AG20443 (cell line): ENCODE measurements at places on chromosomes 5 and 9.
A peak's percentile ranks its signal among the peaks of the same experiment; 100 is the strongest.

DNA sequence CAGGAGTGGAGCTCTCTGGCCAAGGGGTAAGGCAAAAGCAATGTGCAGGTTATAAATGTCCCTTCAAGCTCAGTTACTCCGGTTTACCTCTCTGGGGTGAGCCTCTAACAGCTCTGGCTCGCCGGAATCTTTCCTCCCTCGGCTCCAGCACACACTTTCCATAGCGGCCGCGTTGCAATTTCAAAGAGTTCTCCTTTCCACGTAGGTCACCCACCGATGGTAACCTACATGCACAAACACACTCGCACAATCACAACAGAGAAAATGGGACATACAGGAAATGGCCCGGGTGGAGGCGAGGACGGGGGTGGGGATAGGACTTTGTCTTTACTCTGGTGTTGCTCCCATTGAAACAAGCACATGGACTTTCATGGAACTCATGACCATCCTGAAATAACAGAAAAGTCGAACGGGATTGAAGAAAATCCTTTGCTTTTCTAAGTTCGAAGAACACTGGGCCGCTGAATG lies 1.2 kb downstream of the LHFPL2 start:
- DNase-seq, result peak; percentile 23

GRCh38 chr9:90961375-90961774 lies 159.8 kb downstream of the SYK start:
- peak; percentile 79 for DNase-seq

GRCh38 chr5:159098603-159099436 lies 896 bp downstream of the EBF1 start:
- DNase-seq, result peak; percentile 64

DNA sequence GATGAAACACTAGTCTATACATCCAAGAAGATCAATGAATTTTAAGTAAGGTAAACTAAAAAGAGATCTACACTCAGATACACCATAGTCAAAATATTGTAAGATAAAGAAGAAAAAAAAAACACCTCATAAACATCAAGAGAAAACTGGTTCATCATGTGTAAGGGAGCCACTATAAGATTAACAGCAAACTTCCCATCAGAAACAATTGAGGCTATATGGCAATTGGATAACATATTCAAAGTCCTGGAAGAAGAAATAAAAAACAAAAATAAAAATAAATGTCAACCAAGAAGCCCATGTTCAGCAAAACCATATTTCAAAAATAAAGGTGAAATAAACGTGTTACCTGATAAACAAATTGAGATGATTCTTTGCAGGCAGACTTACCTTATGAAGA lies 3.6 kb downstream of the OR13C8 start:
- no peak for DNase-seq

DNA sequence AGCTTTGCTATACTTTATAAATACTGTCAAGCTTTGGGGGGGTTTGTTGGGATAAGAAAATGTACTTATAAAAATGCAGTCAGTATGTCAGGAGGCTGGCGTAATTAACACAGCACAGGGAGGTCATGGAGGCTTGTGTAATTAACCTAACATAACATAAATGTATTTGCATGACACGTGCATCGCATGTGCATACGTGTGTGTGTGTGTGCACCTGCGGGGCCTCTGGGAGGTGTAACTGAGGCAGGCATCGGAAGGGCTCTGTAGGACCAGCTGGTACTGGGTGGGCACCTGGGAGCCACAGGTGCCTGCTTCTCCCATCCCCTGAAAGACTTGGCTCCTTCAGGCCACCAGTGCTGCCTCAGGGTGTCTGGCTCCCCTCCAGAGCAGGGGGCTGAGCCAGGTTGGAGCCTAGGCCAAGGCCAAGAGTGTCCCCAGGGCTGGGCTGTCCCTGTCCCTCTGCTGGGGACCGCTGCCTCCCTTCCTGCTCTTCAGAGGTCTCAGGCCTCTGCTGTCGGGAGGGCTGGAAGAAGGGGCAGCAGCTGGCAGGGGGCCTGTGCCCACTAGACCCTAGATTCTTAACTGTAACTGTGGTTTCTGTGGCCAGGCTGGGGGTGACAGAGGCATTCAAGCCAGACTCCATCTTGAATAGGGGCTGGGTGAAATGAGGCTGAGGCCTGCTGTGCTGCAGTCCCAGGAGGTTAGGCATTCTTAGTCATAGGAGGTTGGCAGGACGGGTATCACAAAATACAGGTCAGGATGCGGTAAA lies 9.0 kb downstream of the FCN2 start:
- no peak for DNase-seq

- DNase-seq, result no peak
Observed at GRCh38 chr5:104347119-104347708, 784.6 kb upstream of the NUDT12 start.

DNA sequence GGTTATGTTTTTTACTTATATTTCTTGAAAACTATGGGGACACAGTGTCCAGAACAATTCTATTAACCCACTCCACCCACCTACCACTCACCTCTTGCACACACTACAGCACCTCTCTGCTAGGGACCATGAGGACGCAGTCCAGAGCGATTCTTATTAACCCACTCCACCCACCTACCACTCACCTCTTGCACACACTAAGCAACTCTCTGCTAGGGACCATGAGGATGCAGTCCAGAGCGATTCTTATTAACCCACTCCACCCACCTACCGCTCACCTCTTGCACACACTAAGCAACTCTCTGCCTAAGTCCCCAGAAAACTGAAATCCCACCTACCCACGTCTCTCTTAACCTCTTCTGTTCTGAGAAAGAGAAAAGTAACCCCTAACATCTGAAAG lies 2.2 kb upstream of the SHROOM1 start:
- DNase-seq, result no peak

DNA sequence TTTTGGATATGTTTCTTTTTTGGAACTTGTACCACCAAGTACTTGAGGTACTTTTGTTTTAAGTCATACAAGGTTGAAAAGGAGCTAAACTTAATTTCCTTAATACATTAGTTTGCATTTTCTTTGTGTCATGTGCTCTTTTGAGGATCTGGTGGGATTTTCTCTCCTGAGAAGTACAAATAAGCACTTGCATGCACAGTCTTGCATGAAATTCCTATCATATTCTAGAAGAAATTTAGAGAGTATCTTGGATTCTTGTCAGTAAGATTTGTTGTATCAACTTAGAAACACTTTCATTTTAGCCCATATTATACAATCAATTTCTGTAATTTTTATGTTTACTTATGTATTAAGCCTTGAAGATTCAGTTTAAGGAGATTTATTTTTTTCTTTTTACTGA lies 64.9 kb downstream of the CCNH start:
- DNase-seq, result no peak

GRCh38 chr5:103867857-103868598 lies 305.4 kb upstream of the NUDT12 start:
- no peak for DNase-seq

- peak; percentile 20 for DNase-seq
Observed at GRCh38 chr5:57751710-57752109, 269.1 kb upstream of the ACTBL2 start.

GRCh38 chr5:92401-93220 lies 643 bp downstream of the PLEKHG4B start:
- DNase-seq, result no peak

- no peak for DNase-seq
Observed at GRCh38 chr9:127161081-127161624, 38.7 kb upstream of the ANGPTL2 start.

GRCh38 chr5:97065475-97065874 lies 76.9 kb downstream of the LIX1 start:
- no peak for DNase-seq

GRCh38 chr5:140965905-140966292 lies 377 bp upstream of the PCDHAC2 start:
- no peak for DNase-seq
